ENCODE measurements at places on chromosomes 1 and 21.

DNA sequence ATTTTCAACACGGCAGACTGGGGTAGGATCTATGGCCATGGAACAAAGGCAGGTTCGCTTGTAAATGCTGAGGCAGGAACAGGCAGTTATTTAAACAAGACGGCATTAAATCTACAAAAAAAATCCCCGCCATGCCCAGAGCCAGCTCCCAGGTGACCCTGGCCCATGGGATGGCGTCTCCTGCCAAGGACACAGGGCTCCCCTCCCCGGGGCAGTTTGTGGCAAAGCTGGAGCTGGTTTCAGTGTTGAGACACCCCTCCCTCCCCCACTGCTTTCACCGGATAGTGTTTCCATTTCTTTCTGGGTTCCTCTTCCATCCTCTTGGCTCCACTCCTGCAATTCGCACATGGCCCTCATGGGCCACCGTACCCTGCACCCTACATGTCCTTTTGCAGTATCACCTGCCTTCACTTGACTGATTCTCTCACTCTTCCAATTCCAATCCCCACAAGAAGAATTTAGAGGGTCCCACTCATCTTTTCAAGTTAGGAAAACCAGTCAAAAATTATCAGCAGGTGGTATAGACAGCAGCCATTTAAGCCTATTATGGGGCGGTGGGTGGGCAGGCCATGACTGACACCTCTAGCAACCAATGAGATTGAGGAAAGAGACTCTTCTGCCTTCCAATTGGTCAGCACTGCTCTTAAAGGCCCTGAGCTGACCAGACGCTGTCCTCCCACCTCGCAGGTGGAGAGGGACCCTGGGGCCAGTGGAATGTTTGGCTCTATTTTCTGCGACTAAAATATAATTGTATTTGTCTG lies 52.0 kb downstream of the OLIG1 start:
- peak; percentile 12 for DNase-seq

DNA sequence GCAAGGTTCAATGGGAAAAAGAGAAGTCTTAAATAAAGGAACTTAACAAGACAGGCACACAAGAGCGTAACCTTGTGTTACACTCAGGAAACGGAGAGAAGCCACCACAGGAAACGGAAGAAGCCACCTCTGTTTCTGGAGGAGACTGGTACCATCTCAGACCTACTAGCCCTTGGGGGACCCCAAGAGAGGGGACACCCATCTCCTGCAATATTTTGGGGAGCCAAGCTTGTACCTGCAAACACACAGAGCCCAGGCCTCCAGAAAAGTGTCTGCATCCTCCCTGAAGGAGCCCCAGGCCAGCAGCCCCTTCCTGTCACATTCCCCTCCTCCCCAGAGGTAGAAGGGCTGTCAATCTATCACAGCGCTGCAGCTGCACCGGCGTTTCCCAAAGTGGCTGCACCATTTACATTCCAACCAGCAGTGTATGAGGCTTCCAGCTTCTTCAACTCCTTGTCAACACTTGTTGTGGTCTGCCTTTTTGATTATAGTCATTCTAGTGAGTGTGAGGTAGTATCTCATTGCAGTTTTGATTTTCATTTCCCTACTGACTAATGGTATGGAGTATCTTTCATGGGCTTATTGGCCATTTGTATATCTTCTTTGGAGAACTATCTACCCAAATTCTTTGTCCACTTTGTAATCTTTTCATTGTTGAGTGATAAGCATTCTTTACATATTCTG lies 23.0 kb upstream of the PADI1 start:
- no peak for DNase-seq

DNA sequence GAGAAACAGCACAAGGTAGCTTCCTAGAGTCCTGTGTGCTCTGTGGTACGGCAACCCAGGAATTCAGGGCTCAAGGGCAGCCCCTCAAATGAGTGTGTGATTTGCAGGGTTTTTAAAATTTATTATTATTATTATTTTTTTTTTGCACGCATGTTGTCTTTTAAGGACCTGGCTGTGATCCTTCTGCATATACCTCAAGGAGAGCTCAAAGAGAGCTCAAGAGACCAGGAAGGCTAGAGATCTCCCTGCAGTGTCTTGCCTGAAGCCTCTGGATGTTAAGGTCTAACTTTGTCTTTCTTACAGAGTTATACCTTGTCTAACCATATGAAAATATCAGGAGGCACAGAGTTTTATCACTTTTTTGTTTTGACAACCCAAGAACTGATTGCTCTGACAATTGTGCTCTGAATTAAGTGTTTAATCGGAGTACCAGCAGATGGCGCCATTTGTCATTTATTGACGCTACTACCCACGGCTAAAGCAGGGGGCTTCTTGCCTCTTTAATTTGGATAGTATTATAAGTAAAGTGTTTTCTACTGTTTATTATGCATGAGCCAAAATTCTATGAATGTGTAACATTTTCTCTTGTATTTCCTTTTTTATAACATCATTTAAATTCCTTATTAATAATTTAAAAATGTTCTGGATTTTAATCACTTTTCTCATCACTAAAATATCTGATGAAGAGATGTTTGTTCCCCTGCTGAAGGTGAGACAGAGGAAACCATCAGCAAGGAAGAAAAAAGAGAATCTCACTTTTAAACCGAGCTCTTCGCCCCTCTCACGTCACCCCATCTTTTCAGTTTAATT lies 35.8 kb upstream of the LMO4 start:
- DNase-seq, result peak; percentile 21

- peak; percentile 17 for DNase-seq
These were observed 493 bp upstream of the ELOA start for GRCh38 chr1:23742670-23743286.

- DNase-seq, result no peak
These were observed 727.6 kb upstream of the CHRM3 start for GRCh38 chr1:238658763-238659162.

DNA sequence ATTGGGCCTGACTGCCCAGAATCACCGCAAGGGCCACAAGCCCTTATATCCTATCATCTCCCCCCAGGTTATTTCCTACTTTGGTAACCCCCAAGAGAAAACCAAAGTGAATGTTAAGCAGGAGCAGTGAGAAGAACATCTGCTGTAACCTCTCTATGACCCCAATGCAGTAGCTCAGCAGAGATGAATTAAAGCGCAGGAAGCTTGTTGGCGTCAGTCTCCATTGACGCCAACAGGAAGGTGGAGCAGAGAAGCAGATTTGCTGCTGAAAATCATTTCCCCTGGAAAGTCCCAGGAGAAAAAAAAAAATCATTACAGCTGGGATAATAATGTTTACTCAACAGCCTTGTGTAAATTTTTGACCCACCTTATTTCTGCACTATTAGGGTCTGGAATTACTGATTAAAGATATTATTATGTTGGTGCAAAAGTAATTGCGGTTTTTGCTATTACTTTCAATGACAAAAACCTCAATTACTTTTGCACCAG lies 33.2 kb upstream of the FAM163A start:
- DNase-seq, result peak; percentile 24

- no peak for DNase-seq
These were observed 37.0 kb downstream of the PCSK9 start for GRCh38 chr1:55076356-55076755.

DNA sequence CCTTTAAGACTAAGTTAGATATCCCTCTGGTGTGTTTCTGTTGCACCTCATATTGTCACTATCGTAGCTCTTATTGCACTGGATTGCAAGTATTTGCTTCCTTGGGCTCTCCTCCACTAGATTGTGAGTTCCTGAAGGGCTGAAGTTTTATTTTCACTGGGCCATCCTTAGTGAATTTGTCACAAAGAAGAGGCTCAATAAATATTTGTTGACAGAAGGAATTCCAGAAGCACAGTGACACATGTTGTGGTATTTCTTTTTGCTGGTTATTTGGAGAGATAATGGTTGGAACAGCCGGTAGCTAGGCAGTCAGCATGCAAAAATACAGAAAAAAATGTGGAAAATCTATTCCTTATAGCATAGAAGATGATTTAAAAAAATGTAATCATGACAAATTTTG lies 129.9 kb upstream of the ZRANB2 start:
- DNase-seq, result no peak

GRCh38 chr1:40625076-40625475 lies 40.4 kb downstream of the RIMS3 start:
- DNase-seq, result peak; percentile 37

- no peak for DNase-seq
These were observed 16.9 kb downstream of the AGPAT3 start for GRCh38 chr21:43881935-43882334.

DNA sequence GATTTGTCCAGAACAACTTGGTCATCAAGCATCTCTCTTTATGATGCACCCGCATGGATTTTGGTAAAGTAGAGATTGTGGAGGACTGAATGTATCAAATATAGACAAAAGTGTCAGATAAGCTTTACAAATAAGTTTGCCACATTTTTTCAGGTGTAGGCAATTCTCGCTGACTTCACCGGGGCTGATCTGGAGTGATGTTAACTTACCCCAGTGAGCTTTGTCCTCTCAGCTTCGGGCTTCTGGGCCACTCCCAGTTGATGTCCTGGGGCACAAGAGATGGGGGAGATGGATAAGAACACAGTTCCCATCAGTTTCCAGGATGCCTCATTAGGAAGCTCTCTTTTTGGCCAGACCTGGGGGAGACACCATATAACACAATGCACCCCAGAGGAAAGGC lies 117.7 kb downstream of the ETS2 start:
- DNase-seq, result no peak

- no peak for DNase-seq
These were observed 12.9 kb downstream of the TOR3A start for GRCh38 chr1:179094818-179095217.

GRCh38 chr1:57748719-57749118 lies 324.9 kb upstream of the DAB1 start:
- DNase-seq, result no peak

- no peak for DNase-seq
These were observed 37.3 kb downstream of the IFNAR1 start for GRCh38 chr21:33362044-33362555.

DNA sequence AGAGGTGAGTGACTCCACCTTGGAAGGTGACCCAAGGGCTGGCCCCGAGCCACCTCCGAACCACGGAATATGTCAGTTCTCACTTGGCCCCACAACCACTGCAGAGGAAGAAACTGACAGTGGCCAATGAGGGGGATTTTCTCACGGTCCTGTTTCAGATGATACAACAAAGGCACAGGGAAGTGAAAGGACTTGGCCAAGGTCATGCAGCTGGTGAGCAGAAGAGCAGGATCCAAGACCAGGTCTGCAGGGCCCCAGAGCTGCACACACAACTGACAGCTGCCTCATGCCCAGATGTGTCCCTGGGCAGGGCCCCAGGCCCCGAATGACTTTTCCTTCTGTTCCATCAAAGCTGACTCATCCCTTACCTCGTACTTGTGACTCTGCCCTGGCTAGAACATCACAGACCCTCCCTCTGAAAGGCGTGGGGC lies 25.8 kb upstream of the EVA1B start:
- peak; percentile 64 for DNase-seq

DNA sequence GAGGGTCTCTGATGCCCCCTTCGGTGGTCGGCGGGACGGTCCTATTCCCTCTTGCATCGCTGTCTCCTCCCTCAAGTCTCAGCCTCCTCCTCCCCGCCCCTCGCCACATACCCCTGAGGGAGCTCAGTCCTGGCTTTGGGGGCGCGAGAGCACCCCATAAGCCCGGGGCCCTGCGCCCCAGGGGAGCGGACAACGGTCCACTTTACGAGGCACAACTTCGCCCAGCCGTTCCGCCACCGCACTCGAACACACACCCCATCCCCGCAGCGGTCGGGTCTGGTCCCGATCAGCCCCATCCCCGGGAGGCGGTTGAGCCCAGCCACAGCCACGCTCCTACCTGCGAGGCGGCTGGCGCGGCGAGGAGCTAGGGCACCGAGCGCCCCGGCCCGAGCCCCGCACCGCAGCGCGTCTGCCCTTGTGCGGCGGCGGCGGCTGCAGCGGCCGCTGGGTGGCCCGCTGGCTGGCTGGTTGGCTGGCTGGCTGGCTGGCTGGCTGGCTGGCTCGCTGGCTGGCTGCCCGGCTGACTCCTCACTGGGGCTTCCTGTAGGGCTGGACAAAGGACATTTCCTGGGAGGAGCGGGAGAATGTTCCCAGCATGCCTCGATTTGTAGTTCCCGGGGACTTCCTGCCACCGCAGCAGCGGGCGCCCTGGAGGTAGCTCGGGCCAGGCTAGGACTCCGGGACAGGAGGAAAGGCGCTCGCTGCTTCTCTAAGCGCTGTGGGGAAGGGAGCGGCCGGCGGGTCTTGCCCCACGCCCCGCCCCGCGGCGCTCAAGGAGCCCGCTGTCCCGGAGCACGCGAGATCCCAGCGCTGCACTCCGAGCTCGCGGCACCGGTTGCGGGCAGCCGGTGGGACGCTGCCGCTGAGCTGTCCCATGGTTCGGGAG lies at the start of gene ZNF697:
Gene ZNF697 (minus strand): TSS at position 533 of the 886 bp plus-strand sequence. CDS start 22,166 bp downstream, outside the sequence.
- peak; percentile 97 for DNase-seq

GRCh38 chr1:21175670-21176581 lies 771 bp downstream of the EIF4G3 start:
- no peak for DNase-seq

- no peak for DNase-seq
These were observed 1.3 kb downstream of the SCYL3 start for GRCh38 chr1:169892176-169892926.

DNA sequence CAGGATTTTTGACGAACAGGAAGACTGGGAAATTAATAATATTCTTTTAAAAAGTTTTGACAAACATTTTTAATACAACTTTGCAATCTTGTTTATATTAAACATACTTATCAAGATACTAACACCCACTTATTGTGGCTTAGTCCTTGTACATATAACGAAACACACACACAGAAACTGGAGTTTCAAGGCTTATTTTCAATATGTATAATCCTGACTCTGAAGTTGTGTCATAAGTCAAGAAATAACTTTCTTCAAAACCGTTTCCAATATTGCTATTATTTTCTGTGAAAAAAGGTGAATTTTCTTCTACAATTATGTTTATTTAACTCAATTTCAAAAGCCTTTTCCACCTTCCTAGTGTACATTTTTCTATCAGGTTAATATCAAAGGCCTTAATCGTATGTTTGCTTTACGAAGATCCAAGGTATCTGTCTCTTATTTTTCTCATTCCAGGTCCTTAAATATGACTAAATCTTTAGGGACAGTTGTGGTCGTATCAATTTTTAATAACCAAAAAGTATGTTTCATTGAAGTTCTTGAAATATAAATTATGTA lies 1.8 kb downstream of the CDKN2C start:
- DNase-seq, result peak; percentile 21

DNA sequence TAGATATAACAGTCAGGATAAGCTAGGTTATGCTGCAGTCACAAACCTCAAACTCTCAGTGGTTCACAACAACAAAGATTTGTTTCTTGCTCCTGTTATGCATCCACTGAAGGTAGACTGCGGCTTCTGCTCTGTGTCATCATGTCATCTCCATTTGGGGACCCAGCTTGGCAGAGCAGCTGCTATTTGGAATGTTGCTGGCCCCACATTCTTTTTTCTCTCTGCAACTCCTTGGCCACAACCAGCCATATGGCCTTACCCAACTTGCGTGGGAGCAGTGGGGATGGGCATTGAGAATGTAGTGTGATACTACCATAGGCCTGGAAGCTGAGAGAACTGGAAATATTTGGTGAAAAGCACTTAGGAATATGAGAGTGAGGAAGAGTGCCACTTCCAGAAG lies 26.4 kb downstream of the AGO4 start:
- no peak for DNase-seq

DNA sequence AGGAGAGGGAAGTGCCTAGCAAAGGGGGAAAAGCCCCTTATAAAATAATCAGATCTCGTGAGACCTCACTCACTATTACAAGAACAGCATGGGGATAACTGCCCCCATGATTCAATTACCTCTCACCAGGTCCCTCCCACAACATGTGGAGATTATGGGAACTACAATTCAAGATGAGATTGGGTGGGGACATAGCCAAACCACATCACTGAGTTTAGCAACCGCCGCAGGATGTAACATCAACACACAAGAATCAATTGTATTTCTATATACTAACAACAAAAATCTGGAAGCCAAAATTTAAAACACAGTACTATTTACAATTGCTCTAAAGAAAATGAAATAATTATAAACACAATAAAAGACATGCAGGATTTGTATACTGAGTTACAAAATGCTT lies 21.9 kb downstream of the DIRAS3 start:
- DNase-seq, result no peak
